ENCODE measurements at places on chromosomes 2 and 18.
A peak's percentile ranks its signal among the peaks of the same experiment; 100 is the strongest.

DNA sequence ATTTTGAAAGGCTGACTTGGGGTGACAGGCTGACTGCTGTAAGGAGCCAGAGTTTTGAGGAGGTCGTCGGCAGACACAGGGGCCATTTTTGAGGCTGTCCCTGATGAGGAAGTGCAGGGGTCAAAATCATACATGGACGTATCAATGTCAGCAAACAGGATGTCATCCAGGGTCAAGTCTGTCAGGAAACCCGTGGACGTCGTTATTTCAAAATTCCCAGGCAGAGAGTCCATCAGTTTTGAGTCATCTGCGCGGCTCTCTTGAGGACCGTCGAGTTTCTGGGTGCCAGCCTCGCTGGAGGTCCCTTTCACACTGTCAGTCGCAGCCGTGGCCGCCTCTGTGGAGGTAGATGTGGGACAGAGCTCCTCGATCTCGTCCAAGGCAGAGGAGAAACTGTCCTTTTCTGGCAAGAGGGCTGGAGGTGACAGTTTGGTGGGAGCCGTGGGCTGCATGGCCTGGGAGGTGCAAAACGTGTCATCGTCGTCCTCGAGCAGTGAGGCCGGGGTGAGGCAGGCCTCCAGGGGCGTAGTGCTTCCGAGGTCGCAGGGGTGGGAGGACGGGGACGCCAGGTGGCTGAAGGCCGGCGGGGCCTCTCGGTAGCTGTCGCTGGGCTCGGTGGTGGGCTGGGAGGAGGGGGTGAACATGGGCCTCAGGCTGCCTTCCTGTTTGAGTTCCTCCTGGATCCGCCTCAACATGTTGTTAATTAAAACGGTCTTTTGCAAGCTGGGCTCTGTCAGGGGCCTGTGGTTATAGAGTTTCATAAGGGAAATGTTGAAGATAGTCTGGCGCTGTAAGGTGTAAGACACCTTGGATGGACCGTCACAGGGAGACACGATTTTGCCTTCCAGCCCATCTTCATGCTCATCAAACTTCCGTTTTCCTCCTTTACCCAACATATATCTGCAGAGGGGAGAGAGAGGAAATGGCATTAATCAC, 17.5 kb downstream of the SERTAD2 start:
- DNase-seq = peak; percentile 51

DNA sequence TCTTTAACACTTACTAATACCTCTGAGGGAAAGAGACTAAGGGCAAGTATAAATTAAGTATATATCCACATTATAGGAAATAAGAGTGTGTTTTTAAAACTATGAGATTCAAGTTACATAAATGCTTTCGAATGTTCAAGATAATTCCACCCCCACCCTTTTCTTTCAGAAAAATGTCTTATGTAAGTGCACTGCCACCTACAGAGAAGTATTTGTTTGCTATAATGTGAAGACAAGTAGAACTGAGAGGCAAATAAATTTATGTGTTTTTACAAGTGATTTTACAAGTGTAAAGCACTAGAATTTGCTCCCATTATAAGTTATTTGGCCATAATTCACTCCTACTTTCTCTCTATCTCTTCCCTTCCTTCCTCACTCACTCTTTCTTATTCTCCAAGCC, 99.9 kb upstream of the CRACDL start:
- no peak for DNase-seq

- no peak for DNase-seq
These were observed 57.7 kb downstream of the RRM2 start for GRCh38 chr2:10180229-10180628.

DNA sequence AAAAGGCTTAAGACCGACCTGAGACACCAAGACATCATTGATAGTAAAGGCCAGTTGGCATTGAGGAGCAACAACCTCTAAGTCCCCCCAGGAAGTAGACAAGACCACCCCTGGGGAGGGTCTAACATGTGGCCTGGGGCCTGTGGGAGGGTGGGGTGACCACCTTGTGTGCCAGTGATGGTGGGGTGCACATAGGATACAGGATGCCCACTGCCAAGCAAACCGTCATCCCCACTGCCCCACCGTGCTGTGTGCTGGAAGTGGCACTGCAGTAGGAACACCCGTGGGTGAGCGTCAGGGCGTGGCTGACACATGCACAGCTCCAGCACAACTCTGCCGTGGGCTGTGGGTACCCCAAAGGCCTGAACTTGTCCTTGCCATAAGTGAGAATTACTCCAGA, 84.3 kb upstream of the LGALSL start:
- DNase-seq = no peak

GRCh38 chr2:3105814-3106569, 271.6 kb downstream of the EIPR1 start:
- no peak for DNase-seq

- no peak for DNase-seq
These were observed 31.4 kb downstream of the GPR75 start for GRCh38 chr2:53828331-53828730.

- DNase-seq = no peak
These were observed 32.6 kb downstream of the NAPG start for GRCh38 chr18:10558243-10558966.

DNA sequence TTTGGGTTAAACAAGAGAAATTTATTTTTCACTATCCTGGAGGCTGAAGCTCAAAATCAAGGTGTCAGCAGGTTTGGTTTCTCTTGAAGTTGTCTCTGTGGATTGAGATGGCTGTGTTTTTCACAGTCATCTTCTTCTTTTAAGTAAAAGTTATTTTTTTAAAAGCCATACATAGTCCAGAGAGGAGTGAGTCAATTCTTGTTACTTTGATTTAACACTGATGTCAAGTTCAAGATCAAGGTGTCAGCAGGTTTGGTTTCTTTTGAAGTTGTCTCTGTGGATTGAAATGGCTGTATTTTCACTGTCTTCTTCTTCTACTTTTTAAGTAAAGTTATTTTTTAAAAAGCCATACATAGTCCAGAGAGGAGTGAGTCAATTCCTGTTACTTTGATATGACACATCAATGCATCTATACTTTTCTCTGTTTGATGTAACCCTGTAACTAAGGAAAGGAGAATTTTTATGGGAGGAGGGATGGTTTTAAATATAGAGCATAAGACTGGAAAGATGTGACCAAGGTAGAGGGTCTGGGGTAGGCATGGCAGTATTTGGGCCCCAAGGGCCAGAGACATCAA, 22.5 kb upstream of the RASGRP3 start:
- no peak for DNase-seq

- peak; percentile 87 for DNase-seq
These were observed 1.2 kb downstream of the TGOLN2 start for GRCh38 chr2:85326406-85327159.

- DNase-seq = no peak
These were observed 349.2 kb upstream of the ID2 start for GRCh38 chr2:8332646-8333045.

- DNase-seq = no peak
These were observed 122.5 kb downstream of the FOXI3 start for GRCh38 chr2:88329815-88330603.

Measured in inflammatory macrophage treated with lipopolysaccharide for 1 hour (primary cell).